ENCODE measurements at places on chromosomes 3 and 15.

- DNase-seq, result no peak
These were observed 284.9 kb downstream of the UACA start for GRCh38 chr15:70478251-70478990.

GRCh38 chr15:84811828-84812227 is 5.3 kb upstream of the ALPK3 start:
- DNase-seq, result no peak

DNA sequence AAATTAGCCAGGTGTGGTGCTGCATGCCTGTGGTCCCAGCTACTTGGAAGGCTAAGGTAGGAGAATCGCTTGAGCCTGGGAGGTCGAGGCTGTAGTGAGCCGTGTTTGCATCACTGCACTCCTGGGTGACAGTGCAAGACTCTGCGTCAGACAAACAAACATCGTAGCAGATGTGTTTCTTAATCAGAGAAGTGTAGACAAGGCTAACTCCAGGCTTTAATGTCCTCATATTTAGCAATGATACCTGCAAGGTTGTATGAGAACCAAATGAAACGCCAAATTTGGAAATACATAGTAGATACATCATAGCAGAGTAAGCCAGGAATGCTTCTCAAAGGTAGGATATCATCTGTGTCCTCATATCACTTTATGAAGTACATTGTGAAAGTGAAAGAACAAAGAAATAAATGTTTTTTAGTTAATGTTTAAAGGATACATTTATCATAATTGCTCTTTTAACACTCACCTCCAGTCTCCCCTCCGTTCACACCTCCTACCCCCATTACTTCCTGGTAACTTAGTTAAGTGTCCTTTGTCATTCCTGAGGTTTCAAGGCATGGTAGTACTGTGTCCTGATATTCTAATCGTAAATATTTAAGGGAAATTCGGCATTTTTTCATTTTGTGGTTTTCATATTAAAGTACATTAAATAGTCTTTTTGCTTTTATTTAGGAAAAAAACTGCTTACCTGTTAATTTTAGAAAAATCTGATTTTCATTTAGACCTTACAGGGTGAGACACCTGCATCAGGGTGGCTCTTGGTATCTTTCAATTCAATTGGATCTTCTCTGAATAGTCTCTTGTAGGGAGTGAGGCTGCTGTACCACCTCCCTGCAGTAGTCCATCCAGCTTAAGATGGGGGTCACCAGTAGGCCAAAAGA is 96.1 kb downstream of the OPA1 start:
- no peak for DNase-seq

DNA sequence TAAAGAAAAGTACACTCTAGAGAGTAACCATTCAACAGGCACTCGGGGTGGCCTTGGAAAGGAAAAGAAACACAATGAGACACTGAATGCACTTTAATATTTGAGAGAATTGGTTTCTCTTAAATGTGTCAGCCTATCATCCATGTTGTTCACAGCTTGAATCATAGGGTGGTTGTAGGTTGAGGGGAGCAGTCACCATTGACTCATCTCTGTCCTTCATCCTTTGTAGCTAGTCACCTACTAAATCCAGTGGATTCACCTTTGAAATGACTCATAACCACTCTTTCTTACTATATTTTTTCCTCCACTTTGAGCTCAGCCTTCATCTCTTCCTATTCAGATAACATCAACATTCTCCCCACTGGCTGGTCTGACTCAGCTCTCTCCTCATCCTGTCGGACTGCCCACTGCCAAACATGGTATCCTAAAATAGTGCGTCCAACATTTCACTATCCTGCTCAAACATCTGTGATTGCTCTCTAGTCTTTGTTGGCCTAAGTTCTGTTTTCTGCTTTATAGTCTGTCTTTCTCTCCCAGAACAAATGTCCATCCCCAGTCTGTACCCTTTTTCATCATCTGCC is 182.7 kb upstream of the GADL1 start:
- DNase-seq, result no peak

DNA sequence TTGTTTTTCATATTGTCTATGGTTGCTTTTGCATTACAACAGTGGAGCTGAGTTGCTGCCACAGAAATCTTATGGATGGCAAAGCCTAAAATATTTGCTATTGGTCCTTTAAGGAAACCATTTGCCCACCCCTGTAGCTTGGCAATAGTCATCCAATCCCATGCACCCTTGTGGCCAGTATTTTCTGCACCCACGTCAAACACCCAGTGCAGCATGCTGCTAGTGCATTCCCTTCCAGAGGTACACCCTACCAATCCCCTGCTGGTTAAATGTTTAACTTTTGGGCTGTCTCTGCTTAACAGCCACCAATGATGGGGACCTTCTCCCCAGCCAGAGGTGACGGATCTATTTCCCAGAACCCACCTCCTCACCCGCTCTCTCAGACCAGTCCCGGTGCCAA is 23.8 kb upstream of the SLC6A11 start:
- no peak for DNase-seq

DNA sequence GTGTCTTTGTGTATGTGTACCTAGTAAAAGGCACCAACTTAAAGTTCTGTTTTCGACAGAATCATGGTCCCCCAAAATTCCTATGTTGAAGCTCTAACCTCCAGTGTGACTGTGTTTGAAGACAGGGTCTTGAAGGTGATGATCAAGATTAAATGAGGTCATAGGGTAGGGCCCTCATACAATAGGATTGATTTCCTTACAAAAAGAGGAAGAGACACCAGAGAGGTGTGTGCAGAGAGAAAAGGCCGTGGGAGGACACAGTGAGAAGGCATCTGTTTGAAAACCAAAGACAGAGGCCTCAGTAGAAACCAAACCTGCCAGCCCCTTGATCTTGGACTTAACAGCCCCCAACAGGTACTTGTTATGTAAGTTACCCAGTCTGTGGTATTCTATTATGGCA is 52.0 kb upstream of the CORO2B start:
- no peak for DNase-seq

- DNase-seq, result no peak
These were observed 516.0 kb downstream of the GABRG3 start for GRCh38 chr15:27486683-27487647.

DNA sequence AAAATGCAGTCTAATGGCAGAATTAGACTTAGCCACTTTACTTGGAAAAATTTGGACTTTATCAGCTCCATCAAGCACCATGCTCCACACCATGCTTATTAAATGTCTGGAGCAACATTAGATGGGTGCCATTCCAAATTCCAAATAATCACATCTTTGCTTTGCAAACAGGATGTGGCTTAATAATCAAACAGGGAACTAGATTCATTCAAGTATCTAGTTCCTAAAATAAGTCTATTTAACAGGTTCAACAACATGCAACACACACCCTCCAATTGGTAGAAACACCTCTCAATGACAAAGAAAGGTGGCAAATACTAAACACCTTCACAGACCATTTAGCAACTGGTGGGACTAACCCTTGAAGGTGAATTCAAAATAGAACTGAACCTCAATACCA is 3.5 kb downstream of the HEXA start:
- no peak for DNase-seq

- no peak for DNase-seq
These were observed 132.3 kb upstream of the ANKRD28 start for GRCh38 chr3:15929944-15930571.

- no peak for DNase-seq
These were observed 28.8 kb downstream of the SUMF1 start for GRCh38 chr3:4438296-4438695.

DNA sequence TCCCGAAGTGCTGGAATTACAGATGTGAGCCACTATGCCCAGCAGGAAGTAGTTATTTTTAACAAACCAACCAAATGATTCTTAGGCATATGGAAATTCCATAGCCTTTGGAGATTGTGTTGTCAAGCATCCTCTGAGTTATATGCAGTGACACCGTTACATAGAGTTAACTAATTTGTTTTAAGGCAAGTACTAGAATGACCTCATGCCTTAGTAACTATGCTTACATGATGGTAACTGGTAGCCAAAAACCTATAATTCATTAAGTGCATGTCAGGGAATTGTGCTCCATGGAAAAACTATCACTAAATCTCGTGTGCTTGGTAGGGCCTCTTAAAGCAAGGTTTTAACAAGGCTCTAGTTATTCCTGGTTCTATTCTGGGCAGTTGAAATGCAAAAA is 392.8 kb downstream of the TUSC7 start:
- DNase-seq, result no peak

DNA sequence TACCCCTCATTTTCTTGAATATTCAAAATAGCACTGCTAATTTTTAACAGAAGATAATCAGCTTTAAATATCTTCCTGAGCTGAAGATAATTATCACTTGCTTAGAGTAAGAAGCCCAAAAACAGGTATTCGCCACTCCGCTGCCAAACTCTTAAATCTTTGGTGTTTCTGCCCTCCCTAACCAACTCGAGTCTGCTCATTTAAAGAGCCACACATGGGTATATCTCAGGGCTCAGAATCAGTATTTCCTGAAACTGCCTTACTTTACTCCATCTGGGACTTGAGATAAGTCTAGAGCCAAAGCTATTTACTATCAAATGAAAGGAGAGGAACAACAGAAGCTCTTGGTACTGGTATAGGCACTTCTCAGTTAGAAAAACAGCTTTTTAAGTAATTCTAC is 10.8 kb downstream of the PDCD10 start:
- no peak for DNase-seq

GRCh38 chr15:73954188-73955145 is 28.2 kb downstream of the LOXL1 start:
- DNase-seq, result no peak

GRCh38 chr3:61177450-61177849 is 73.8 kb downstream of the FHIT start:
- DNase-seq, result no peak

- no peak for DNase-seq
These were observed 59.5 kb downstream of the AMOTL2 start for GRCh38 chr3:134314588-134315285.

DNA sequence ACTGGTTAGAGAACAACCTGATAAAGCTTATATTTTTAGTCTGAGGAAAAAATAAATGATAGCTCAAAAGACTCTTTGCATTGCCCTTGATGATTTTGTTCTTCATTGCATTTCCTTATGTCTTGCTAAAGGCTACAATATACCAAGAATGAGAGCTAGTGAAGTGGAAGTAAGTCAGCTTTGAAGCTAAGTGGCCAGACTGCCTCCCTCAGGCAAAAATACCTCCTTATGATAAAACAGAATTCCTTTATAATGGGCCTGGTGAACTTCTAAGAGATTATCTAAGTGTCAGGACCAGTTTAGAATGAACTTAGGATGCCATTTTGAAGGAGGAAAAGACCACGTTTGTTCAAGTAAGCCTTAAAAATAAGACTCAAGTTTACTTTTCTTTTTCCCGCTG is 678.4 kb downstream of the ROBO2 start:
- no peak for DNase-seq

- DNase-seq, result no peak
These were observed 291.6 kb upstream of the TGFBR2 start for GRCh38 chr3:30314757-30315325.

GRCh38 chr3:21991061-21991460 is 240.1 kb upstream of the ZNF385D start:
- no peak for DNase-seq

GRCh38 chr15:60647246-60647645 is 168.3 kb upstream of the ICE2 start:
- DNase-seq, result no peak

DNA sequence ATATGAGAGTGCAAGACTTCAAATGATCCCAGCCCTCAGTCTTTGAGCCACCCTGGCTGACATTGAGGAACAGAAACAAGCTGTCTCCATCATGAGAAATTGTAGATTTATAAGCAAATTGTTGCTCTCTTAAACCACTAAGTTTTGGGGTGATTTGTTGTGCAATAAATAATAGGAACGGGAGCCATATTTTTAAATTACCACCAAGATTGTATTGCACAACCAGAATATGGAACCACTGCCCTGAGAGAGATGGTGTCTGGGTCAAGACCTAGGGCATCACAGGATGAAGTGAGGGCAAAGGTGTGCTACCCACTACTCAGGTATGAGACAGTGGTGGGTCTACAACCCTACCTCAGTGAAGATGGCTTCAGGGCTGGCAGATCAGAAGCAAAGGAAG is 2.3 kb upstream of the CFAP92 start:
- no peak for DNase-seq

DNA sequence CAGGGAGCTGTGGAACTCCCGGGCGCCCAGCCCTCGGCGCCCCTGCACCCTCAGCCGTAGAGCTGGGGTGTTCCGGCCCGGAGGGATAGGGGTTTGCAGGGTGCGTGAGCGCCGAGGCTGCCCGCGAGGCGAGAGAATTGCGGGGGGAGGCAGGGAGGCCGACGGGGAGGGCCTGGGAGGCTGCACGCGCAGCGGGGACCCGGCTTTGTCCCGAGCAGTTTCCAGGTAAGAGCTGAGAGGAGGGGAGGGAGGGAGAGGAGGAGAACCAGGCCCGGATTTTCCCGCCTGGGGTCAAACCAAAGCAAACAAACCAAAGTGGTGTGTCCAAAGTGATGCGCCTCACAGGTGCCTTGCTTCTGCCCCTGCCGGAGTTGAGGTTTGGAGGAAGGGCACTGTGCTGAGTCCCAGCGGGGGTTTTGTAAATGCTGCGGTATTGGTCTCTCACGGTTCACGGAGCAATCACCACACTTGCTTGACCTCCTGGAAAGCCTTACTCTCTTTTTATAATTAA is 146.4 kb downstream of the TJP1 start:
- no peak for DNase-seq

DNA sequence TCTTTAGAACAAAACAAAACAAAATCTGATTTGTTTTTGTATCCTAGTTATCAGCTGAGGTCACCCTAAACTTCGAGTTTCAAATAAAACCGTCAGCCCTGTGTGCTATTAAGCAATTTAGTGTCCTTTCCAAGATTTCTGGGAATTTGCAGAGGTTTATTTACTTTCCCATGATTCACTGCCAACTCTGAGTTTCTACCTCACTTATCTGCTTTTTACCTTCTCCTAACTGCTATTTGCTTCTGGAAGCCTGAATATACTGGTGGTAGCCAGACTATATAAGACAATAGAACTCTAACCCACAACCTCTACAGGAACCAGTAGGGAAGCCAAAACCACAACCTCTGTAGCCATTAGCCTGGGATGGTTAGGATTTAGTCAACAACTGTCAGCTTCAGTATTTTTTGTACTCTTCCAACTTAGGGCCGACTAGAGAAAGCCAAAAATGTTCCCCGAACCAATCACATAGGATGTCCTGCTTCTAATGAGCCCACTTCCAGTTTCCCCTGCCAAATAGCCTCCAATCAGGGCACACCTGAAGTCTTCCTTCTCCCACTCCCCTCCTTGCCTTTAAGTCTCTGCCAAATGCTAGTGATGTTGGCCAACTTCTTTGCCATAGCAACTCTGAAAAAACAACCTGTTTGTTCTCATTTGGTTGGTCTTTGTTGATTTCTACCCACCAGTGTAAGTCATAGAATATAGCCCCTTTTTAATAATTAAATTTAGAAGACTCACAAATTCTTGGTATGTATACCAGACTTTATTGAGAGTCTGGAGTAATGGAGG is 273.1 kb downstream of the ULK4 start:
- peak; percentile 16 for DNase-seq

All from HuH-7 (cell line).